AG04449 (cell line): ENCODE measurements at places on chromosomes 3 and 15.
A peak's percentile ranks its signal among the peaks of the same experiment; 100 is the strongest.

DNA sequence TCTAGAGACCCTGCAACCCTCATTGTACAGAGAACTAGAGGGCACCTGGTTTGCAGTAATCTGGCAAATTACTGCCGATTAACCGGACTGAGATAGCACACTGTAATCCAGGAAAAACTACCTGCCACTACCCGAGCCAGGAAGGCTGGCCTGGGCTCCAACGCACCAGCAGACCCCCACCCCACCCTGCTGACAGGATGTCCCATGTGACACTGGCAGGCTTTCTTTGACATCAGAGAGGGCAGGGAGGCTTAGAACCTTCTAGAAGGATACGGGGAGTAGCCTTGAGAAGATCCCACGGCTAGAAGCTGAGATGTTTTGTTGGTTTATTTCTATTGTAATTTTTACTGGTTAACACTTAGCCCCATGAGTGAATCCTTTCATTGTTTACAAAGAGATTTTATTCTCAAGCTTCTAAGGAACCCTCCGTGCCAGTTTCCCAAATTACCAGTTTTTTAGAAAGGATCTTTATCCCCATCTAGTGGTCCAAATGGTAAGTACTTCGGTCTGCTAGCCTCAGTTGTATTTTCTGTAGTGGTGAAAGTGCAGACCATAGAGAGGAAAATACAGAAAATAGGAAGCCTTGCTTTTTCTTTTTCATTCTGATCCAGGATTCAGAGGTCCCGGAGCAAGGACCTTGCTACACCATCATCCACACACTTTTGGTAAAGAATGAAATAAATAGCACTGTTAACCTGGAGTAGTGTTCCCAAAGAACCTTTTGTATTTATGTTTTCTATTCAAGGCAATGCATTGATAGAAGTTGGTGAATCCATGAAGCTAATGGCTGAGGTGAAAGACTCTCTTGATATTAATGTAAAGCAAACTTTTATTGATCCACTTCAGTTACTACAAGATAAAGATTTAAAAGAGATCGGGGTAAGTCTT is 81.9 kb upstream of the ADAMTSL3 start:
- DNase-seq = no peak

GRCh38 chr3:54572197-54572895 is 355.5 kb downstream of the LRTM1 start:
- DNase-seq = no peak

DNA sequence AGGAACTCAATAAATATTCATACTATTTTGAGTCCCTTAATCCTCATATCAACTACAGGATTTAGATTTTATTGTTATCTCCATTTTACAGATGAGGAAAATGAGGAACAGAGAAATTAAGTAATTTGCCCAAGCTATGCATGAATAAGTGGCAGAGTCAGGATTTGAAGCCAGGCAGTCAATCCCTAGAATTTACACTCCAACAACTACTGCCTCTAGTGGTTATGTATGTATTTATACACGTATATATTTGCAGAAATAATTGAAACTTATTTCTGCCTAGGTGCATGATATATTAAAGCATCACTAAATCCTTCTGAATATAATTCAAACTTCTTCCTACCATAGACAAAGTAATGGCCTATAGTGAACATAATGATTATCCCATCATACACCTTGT is 137.4 kb downstream of the SERPINI1 start:
- no peak for DNase-seq

DNA sequence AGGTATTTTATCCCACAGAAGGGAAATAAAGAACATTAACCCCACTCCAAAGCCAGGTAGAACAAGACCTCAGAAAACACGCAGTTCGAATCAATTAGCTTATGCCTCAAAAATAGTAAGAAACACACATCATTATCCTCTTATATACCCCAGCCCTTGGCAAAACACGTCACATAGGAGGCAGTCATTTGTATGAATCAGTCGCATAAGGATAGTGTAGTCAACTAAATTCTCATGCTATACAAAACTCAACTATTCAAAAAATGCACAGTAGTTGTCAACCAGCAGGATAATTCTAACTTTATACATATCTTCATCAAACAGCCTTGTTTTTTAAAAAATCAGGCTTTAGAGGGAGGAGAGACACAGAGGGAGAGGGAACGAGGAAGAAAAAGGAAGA is 298.4 kb downstream of the FOXP1 start:
- DNase-seq = peak; percentile 41

DNA sequence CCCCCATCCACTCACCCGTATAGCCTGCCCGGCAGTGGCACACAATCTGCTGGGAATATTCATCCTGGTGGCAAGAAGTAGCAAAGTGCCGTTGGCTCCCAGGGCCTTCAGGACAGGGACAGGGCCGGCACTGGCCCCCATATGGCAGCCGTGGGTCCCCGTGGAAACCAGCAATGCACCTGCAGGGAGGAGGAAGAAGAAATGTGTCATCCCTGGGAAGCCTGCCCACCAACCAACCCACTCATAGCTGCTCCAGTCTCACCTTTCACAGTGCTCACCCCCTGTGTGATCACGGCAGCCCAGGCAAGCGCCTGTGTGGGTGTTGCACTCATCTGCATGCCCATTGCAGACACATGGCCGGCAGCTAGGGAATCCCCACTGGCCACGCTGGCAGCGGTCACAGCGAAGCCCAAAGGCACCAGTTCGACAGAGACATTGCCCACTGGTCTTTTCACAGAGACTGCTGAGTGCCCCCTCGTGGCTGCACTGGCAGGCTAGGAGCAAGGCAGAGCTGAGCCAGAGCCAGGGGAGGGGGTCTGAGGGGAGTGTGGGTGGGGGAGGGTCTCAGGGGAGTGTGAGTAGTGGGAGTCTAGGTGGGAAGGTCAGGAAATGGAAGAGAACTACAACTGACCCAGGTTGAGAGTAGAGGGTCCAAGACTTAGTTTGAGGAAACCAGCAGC is 4.5 kb upstream of the USP19 start:
- DNase-seq = no peak

- DNase-seq = no peak
Observed at GRCh38 chr3:182364723-182365650, 428.3 kb upstream of the ATP11B start.

DNA sequence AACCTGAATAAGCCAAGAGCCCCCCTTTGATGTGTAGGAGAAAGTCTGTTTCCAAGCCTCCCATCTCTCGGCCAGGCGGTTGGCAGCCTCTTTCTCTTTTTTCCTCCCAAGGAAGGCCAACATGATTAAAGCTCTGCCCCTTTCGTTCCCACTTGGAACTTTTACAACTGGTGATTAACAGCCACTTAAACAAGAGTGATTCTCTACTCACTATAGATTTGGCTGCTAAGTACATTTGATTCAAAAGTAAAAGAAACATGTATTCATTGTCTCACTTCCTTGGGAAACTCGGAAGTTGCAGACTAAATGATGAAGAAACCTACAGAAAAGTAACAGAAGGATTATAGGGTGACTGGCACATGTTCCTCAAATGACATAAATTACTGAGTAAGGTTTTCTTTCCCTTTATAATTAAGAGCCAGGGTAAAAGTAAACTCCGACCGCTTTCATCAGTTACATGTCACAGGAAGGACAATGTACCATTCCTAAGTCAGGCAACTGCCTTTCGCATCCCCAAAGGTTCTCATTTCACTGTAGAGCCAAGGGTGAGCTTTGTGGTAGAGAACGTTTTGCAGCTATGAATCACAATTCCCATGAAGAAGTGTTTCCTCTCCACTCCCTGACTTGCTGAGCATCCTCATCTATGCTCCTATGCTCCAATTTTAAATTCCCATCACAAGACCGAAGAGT is 72.7 kb downstream of the MB21D2 start:
- no peak for DNase-seq

DNA sequence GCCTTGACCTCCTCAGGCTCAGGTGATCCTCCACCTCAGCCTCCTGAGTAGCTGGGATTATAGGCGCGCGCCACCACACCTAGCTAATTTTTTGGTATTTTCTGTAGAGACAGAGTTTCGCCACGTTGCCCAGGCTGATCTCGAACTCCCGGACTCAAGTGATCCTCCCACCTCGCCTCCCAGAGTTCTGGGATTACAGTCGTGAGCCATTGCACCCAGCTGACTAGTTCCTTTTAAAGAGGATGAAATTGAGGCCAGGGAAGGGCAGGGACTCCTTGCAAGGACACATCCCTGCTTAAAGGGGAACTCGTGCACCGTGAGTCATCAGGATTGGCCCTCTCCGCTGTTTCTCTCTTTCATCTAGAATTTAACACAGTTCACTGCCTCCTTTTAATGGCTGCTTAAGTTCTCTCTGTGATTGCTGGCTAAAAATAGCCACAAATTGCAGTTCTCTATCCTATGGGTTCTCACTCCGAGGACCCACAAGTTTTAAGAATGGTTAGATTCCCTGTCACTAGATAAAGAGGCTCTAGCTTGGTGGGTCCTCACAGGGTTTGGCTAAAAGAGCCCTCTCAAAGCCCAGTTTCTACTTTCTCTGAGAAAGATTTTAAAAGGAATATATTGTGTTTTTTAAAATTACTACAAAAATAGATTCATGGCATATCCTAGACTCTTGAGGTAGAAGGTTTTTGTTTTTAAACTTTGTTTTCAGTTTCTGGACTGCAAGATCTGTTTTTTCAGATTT is 1.4 kb downstream of the CRTAP start:
- peak; percentile 59 for DNase-seq

DNA sequence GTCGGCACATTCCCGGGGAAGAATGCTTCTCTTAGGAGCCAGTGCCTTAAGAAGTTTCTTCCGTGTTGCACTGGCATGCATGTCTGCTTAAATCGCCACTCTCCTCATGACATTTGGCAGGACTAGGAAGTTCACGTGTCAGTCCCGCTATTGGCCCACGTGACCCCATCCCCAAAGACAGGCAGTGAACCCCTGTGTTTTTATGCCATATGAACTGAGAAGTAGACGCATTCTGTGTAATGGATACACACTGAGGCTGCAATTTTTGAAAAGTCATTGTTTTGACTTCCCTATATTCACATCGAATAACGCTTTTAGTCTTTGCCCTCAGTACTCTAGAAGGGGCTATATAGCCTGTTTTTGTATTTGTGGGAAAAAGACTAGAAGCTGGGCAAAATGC is 125.6 kb upstream of the TBL1XR1 start:
- no peak for DNase-seq

DNA sequence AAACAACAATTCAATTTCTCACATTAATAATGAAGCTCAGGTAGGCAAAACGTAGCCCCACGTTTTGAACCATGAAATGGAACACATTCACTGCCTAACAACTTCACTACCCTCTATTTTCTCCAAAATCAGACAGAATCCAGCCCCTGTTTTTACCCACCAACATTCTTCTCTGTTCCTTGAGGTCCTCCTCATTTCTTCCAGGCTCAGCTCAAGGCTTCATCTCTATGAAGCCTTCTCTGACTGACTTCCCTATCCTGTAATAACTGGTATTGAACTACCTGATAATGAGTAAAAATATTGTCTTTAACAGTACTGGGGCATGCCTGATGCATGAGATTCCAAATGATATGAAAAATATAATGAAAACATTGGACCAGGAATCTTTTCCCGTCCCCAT is 2.2 kb downstream of the TFRC start:
- no peak for DNase-seq
